Panc1 (cell line): ENCODE measurements at places on chromosomes 13 and 19. TPM values are rescaled to one million over a fixed set of nuclear protein-coding genes. Genes with fewer than 3 reads are reported as not detected.

The ZNF415 gene
- total RNA-seq = not detected

- H3K27me3 ChIP-seq = no peaks in the 10 kb centered on the region
- no peaks in the 10 kb centered on the region for H3K36me3 ChIP-seq
- H3K27ac ChIP-seq = no peak overlapping the region
- no peaks in the 10 kb centered on the region for H3K4me1 ChIP-seq
- no peak for DNase-seq
These were observed 79.1 kb downstream of the DNAJC3 start for GRCh38 chr13:95756072-95756471.

DNA sequence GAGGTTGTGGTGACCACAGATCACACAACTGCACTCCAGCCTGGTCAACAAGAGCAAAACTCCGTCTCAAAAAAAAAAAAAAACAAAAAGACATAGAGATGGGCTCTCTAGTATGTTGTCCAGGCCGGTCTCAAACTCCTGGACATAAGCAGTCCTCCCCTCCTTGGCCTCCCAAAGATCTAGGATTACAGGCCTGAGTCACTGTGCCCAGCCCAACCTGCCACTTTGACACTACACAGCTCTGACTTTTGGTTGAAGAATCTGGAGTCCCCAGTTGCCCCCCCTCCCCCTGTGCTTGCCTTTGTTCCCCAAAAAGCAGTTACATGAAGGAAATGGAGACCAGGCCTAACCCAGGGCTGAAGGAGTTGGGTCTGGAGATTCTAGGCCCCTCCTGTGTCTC lies 12.9 kb downstream of the CARM1 start:
- no peaks in the 10 kb centered on the region for H3K27me3 ChIP-seq
- H3K36me3 ChIP-seq = no peaks in the 10 kb centered on the region
- H3K27ac ChIP-seq = no peak overlapping the region
- no peak overlapping the region for H3K4me3 ChIP-seq

DNA sequence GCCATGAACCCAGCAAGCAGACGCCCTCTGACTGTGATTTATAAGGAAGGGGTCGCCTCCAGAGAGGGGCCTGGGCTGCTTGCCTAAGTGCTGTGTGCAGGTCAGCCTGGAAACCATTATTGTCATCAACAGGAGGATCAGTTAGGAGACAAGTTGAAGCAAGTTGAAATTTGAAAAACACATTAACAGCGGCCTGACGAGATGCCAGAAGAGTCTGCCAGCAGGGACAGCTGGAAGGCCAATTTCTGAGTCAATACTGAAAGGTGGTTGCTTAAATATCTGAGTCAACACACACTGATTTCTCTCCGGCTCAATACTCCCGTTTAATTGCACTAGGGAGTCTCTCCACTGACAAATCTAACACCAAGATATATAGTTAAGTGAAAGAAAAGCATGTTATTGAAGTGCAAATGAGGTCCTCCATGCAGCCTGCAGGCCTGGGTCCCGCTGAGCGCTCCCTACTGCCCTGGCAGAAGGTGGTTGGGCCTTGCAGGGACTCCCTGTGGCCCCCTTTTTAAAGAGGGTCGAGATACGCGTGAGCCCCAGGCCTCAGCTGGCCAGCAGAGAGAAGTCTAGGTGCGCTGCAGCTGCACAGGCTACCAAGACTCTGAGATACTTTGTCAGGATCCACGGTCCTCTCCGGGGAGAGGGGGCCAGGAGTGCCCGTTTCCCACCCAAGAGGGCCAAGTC lies 91.1 kb downstream of the RNASEH2B start:
- H3K27me3 ChIP-seq = no peaks in the 10 kb centered on the region
- H3K36me3 ChIP-seq = no peaks in the 10 kb centered on the region
- DNase-seq = no peak
- no peak overlapping the region for H3K27ac ChIP-seq
- no peaks in the 10 kb centered on the region for H3K4me1 ChIP-seq
- no peak overlapping the region for H3K4me3 ChIP-seq

The PRKCG gene
- total RNA-seq = 2.5 TPM

The SIAH3 gene
- total RNA-seq = not detected

The PPP5C gene
- total RNA-seq = 58.1 TPM

- no peaks in the 10 kb centered on the region for H3K27me3 ChIP-seq
- no peak overlapping the region for H3K27ac ChIP-seq
- no peak overlapping the region for H3K4me3 ChIP-seq
- DNase-seq = no peak
These were observed 121.0 kb downstream of the COG6 start for GRCh38 chr13:39776439-39776838.

DNA sequence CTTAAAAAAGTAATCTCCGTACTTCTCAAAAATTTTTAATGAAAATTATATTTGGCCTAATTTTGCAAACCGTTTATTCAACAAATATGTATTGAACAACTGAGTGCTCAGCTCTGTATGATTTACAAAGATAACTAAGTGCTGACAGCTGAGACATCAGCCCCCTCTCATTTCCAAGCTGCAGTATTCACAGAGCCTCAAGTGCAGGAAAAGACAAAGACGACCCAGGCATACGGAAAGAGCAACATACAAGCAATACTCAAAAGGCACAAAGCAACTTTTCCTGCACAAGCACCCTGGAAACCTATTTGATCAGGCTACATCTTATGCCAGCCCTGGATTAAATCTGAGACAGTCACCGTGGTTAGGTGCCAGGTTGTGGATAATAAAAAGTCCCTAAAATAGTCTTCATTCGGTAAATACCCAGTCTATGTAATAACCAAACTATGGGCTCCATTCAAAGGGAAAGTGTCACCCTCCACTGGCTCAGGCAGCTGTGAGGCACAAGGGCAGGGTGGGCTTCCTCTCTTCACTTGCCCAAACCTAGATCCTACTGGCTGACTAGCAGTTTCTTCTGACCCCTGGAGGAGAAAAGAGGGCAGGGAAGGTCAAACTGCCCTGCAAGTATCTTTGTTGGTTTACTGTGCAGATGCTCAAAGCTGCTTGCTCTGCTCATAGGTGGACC lies 65.5 kb downstream of the TBC1D4 start:
- H3K4me1 ChIP-seq = peaks cover 3% of the 10 kb centered on the region; the same call in 1 of the 2 replicates
- H3K36me3 ChIP-seq = no peaks in the 10 kb centered on the region
- H3K27me3 ChIP-seq = no peaks in the 10 kb centered on the region
- no peak overlapping the region for H3K27ac ChIP-seq
- H3K4me3 ChIP-seq = no peak overlapping the region
- no peak for DNase-seq

GRCh38 chr13:111422348-111422747 lies 101.9 kb downstream of the TEX29 start:
- no peaks in the 10 kb centered on the region; the same call in 1 of the 2 replicates for H3K27me3 ChIP-seq
- H3K4me3 ChIP-seq = no peak overlapping the region
- no peak overlapping the region for H3K27ac ChIP-seq
- no peaks in the 10 kb centered on the region for H3K36me3 ChIP-seq
- H3K4me1 ChIP-seq = no peaks in the 10 kb centered on the region

GRCh38 chr13:38602266-38602665 lies 84.6 kb upstream of the FREM2 start:
- no peaks in the 10 kb centered on the region for H3K36me3 ChIP-seq
- H3K27me3 ChIP-seq = no peaks in the 10 kb centered on the region
- no peak for DNase-seq
- H3K4me1 ChIP-seq = no peaks in the 10 kb centered on the region

- H3K4me3 ChIP-seq = no peak overlapping the region
- H3K27ac ChIP-seq = no peak overlapping the region
- H3K27me3 ChIP-seq = no peaks in the 10 kb centered on the region
- H3K4me1 ChIP-seq = no peaks in the 10 kb centered on the region
These were observed 136.4 kb upstream of the HTR2A start for GRCh38 chr13:47033216-47033615.

The DKKL1 gene
- 0.95 TPM for total RNA-seq
